ENCODE measurements at places on chromosomes 12 and 14.

GRCh38 chr12:79778802-79779448 is 88.2 kb upstream of the PAWR start:
- no peak for DNase-seq

GRCh38 chr14:102929241-102930137 is 7.0 kb downstream of the AMN start:
- no peak for DNase-seq

- no peak for DNase-seq
Observed at GRCh38 chr12:69196302-69197288, 42.8 kb upstream of the CPSF6 start.

DNA sequence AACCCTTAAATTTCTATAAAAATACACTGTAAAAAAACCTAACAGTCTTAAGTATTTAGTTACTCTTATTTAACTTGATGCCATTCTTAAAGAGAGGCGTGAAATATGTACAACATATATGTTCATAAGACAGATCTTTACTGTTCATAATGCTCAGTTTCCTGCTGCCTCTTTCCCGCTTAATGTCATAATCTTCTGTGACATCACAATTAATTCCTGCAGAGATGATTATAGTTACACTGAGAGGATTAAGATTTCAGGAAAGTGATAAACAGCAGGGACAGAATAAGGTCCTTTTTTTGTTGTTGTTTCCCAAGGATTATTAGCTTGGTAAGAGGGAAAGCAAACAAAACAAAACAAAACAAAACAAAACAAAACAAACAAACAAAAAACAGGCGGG is 801.4 kb downstream of the FLRT2 start:
- DNase-seq: no peak

DNA sequence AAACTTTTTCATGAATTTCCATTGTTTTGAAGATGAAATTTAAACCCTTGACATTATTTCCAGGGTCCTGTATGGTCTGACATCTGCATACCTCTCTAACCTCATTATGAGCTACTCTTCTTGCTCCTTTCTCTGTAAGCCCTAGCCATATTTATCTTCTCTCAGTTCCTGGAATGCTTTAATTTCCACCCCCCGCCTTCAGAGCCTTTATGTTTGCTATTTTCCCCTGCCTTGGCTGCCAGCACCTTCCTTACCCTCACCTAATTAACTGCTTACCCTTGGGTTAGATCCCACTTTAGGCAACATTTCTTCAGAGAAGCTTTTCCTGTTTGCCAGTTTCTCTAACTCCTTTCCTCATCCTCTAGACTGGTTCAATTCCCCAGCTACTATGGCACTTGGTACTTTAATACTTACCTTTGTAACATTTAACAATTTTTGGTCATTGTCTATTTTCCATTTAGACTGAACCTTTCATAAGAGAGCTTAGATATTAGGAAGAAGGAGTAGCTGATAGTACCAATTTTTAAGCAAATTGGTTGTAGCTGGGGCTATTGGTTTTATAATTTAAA is 6.0 kb downstream of the STYX start:
- DNase-seq: no peak

- no peak for DNase-seq
Observed at GRCh38 chr14:100536721-100537445, 50.3 kb downstream of the BEGAIN start.

DNA sequence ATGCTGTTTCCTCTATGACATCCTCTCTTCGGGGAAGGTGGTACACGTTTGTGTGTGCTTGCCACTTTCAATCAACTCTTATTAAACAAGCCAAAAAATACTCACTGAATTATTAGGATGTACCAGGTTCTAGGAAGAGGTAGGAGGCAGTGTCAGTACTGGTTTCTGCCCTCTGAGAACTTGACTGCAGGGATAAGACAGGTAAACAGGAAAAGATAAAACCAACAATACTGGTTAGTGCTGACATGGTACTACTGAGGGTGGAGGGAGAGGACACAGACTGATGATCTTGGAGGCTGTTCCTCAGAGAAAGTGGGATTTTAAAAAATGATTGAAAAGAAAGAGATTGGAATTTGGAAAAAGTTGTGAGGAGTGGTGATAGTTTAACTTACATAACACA is 295.2 kb upstream of the PWP1 start:
- no peak for DNase-seq

DNA sequence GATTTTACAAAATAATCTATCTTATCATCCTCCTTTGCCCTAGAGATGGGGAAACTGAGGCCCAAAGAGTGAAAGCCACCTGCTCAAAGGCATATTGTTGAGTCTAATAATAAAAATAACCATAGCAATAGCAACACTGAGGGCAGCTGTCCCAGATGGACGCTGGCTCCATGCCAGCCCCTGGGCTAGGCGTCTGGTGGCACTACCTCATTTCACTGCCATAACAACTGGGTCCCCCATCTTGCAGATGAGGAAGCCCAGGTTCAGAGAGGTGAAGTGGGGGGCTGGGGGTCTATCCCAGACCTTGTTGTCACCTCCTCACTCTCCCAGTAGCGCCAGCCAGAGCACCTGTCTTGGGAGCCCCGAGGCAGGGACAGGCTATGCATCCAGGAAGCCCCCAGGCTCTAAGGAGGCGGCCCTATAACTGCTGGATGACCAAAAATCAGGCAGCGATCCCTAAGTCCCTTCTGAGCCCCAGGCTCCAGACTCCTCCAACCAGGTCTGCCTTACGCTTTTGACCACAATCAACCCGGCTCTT is 12.8 kb downstream of the BDKRB2 start:
- DNase-seq: no peak

DNA sequence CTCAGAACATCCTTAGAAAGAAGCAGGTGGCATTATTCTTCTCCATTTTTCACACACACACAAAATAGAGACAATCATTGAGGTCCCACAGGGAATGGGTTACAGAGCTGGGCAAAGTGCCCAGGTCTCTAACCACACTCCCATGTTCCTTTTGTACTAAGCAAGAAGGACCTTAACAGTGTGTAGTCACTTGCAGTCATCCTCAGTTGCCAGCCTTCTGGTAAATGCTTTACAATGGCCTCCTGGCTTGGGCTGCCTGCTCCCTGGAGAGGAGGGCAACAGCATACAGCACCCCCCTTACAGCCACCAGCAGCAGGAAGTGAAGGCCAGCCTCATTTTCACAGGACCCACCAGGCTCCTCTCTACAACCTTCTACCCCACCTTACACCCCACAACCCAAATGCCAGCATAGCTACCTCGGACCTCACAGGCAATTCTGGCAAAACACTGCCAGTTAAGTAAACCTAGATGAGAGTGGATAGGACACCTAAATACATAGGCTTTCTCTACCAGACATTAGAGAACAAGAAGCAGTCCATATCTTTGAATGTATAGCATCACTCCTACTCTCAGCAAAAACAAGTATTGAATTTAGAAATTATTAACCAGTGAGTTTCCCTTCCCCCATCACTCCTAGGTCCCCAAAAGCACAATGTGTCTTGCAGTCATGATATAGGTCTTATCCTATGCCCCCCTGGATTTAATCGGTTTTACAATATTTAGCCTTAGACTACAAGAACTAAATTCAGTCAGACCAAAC is 88.1 kb downstream of the PPP2R5E start:
- DNase-seq: no peak

GRCh38 chr14:71006200-71006563 is 98.9 kb downstream of the PCNX1 start:
- no peak for DNase-seq

- DNase-seq: no peak
Observed at GRCh38 chr12:10221846-10222245, 9.2 kb downstream of the GABARAPL1 start.

DNA sequence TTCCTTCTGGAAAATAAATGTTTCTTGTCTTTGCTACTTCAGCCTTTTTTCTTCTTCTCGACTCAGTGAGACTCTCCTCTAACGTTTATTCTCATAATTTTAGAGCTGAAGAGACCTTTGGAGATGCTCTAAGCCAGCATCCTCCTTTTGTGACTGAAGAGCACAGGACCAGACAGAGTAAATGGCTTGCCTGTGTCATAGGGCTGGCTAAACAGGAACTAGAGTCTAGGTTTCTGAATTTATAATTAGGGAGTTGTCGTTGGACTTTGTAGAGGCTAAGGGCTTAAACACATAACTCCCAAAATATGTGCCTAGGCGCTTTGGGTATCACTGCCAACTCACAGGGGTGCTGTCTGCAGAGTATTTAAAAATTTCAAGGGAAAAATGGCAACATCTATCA is 98.5 kb downstream of the FGD4 start:
- DNase-seq: no peak

- DNase-seq: no peak
Observed at GRCh38 chr12:55797068-55797467, 20.5 kb downstream of the SARNP start.

- no peak for DNase-seq
Observed at GRCh38 chr12:124753228-124753591, 110.5 kb downstream of the SCARB1 start.

- no peak for DNase-seq
Observed at GRCh38 chr14:24903337-24903736, 146.6 kb downstream of the STXBP6 start.

DNA sequence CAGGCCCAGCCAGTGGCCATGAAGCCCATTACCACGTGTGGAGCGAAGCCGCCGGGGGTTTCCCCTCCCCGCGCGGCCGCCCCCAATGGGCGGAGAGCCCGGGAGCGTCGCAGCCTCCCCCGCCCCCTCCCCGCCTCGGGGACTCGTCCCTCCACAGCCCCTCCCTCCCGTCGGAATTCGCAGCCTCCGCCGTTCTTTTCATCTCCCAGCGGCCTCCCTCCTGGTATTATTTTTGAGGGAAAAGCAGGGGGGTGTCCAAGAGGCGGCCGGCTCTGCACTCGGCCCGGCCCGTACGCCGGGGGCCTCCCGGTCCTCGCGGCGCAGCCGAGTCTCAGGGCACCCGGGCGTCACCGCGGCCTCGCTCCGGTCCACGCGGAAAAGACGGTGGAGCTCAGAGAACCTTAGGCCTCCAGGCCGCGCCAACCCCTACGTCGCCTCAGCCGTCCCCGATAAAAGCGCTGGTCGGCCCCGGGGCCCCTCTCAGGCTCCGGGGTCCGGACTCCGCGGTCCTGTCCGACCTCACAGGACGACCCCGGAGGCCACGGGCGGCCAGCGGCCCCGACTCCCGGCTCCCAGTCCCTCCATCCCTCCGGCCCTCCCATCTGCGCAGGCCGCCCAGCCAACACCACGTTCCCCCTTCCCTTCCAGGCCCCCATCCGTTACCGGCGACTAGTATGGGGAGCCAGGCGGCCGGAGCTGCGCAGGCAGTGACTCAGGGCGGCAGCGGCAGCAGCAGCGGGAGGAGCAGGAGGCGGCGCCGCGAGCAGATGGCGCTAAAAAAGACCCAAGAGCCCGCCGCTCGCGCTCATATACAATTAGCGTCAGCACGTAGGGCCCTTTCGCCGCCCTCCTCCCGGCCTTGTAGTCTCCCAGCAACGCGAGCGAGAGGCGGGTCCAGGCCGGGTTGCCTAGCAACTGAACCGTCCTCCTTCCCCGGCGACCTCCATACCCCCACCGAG is at the start of gene NAP1L1:
Gene NAP1L1 (minus strand): TSS at position 782 of the 959 bp plus-strand sequence. CDS start 10,466 bp downstream, outside the sequence.
- peak; percentile 97 for DNase-seq

GRCh38 chr14:75430526-75430925 is 2.7 kb downstream of the JDP2 start:
- no peak for DNase-seq

DNA sequence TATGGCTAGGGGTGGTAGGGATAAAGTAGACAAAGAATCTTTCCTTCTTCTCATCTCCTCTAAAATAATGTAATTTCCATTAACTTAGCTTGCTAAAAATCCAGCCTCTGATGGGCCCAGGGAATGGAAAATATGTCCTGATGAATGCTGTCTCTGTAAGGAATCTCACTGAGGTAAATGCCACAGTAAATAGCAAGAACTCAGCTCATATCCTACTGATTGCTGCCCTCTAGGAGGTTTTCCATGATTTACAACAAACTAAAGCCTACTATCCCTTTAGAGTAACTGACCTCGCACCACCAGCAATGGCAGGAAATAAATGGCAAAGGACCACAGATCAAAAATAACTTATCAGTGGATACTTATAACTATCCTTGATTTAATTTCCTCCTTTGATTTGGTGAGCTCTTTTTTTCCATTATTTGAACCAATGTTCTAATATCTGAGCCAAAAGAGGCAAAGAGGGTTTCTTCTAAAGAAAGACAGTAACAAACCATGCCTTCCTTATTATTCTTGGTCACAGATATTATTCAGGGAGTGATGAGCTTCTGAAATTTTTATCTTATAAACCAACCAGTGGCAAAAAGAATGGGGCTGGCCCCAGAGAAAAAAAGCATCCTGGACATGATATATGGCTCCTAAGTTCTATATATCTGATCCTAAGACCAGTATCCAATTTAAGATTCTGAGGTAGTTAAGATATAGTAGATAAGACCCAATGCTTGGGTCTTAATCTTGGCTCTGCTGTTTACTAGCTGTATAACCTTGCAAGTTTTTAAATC is 43.8 kb downstream of the SENP1 start:
- DNase-seq: no peak

GRCh38 chr14:60656686-60657455 is 7.6 kb upstream of the SIX1 start:
- DNase-seq: no peak

DNA sequence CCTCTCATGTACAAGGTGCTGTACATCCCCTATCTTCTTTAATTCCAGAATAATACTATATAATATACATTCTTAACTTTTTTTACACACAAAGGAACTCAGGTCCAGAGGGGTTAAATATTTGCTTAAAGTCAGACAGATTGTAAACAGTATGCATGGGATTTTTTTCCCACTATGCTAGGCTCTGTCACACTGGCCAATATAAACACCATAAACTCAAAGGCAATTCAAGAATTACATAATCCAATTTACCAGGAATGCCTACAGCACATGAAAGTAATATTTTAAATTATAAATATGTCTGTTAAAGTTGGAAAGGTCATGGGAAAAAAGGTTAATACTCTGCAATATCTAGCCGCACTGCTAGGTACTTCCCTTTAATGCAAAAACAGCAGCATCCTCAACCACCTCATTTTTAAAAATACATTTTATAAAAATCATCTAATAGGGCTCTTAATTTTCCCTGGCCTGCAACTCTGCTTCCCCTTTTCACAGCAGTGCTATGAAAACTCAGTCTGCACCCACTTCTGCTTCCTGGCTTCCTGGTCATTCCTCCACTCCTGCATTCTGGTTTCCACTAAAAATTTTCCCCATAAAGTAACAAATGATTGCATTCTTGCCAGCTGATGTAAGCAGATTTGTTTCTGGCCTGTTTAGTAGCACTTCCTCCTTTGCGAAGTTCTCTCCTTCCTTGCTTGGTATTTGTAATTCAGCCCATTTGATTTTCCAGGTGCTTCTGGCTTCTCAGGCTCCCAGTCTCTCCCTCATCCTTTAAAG is 128.1 kb downstream of the ITPR2 start:
- DNase-seq: no peak

DNA sequence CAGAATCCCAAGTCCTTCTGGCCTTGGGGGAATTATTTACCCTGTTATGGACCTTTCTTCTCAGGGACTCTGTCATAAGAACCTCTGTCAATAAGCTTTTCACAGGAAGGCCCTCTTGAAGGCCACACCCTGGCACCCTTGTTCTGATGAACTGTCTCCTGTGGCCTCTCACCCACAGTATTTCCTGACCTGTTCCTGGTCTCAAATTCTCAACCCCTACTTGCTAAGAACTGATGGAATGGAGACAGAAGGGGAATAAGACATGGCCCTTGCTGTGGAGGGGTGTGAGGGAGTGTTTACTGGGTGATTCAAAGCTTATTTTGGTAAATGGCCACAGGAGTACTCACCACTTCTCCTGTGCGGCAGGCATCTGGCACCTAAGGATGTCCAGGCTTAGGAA is 1082.9 kb downstream of the BCL11B start:
- DNase-seq: no peak

Data from amniotic stem cell (primary cell).